ENCODE measurements at places on chromosomes 5 and 9.

- DNase-seq, result no peak
These were observed 223.7 kb upstream of the MSX2 start for GRCh38 chr5:174500636-174501035.

DNA sequence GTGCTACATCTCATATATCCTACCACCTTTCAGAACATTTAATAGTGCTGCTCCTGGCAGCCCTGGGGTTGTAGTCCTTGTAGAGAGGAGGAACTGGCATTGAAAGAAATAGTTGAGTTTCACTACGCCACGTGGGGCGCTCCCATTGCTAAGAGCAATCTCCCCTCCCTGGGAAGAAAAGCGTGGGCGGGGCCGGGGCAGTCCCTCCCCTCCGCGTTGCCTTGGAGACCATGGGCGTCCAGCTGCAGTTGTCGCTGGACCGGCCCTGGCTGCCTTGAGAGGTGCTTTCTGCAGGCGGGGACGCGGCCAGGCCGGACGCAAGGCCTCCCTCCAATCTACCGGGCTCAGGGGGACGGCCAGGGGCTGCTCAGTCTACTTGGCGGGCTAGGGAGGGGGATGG is 368 bp upstream of the CCDC180 start:
- peak; percentile 45 for DNase-seq

GRCh38 chr5:154223320-154223719 is 32.8 kb downstream of the GALNT10 start:
- DNase-seq, result no peak

DNA sequence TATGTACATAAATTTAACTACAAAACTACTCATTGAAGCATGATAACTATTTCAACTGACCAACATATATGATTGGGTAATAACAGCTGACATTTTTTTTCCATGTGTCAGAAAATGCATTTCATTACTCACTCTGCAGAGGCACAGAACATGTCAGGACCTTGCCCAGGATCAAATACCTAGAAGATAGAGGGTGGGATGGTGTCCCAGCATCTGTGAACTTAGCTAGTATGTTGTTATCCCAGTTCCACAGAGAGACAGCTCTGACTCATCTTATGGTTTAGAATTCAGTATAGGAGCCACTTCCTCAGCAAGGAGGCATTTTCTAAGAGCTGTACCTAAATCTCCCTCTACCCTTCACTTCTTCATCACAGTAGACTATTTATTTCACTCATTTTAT is 1198.6 kb upstream of the ACO1 start:
- DNase-seq, result no peak

DNA sequence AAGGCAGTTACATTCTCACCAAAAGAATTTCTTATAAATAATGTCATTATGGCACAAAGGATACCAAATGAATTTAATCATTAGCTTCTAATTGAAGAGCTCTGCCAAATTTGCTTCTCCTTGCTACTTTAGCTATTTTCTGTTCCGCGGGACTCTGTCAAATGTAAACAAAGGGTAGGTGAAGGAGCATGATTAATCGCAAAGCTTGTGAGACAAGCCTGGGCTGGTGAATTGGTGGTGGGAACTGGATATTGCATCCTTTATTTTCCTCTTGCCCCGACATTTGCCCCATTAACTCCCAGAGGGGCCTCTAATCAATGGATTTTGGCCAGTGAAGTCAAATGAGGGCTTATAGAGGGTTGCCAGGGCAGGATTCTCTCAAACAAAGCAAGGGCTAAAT is 234.2 kb upstream of the RFX3 start:
- no peak for DNase-seq

GRCh38 chr5:1745123-1745795 is 54.4 kb downstream of the MRPL36 start:
- DNase-seq, result no peak

GRCh38 chr9:98099898-98100297 is 19.1 kb downstream of the TRIM14 start:
- no peak for DNase-seq

- DNase-seq, result no peak
These were observed 90.9 kb downstream of the CFAP90 start for GRCh38 chr5:7759951-7760580.

DNA sequence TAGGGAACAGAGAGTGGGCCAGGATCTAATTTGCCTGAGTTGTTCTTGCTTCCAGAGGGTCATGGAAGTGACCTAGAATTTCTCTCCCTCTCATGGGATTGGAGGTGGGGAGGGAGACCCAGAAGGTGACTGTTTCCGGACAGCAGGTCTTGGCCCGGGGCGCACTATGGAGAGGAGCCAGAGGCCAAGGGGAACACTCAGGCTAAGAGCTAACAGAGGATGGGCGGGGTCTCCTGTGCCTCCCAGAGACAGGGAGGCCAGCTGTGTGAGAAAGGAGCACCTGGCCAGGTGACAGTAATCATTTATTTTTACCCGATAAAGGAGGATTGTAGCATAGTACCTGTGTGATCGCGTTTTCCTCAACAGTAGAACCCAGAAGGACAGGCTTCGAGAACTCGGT is 50.9 kb upstream of the ANKH start:
- DNase-seq, result no peak

DNA sequence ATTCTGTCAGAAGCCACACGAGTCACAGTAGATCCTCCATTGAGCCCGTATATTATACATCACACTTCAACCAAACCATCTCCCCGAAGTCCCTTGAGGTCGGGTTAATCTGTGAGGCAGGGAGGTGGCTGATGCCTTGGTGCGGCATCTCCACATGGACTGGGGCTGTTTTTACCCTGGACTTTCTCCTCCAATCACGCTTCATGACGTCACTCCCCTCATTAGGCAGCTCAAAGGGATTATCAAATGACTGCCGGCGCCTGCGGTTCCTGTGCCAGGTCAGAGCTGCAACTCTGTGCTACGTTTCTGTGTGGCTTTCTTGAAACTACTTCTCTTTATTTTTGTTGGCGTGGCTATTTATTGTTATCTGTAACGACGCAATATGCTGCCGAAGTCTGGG is 53.7 kb downstream of the TMOD1 start:
- no peak for DNase-seq

DNA sequence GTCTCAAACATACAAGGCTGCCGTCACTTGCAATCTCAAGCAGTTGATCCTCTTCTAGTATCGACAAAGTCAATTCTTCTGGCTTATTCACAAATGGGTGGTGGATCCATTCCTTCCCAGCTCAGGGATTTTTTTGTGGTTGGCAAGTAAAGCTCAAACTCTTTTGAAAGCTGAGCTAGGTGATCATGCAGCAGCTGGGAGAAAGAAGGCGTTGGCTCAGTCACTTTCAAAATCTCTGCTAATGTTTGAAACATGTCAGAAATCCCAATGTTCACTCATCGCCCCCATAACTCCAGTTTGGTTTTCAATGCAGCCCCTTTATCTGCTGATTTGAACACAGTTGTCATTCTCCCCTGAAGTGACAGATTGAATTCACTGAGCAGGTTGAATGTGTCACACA is 4.0 kb upstream of the HNRNPA0 start:
- no peak for DNase-seq

DNA sequence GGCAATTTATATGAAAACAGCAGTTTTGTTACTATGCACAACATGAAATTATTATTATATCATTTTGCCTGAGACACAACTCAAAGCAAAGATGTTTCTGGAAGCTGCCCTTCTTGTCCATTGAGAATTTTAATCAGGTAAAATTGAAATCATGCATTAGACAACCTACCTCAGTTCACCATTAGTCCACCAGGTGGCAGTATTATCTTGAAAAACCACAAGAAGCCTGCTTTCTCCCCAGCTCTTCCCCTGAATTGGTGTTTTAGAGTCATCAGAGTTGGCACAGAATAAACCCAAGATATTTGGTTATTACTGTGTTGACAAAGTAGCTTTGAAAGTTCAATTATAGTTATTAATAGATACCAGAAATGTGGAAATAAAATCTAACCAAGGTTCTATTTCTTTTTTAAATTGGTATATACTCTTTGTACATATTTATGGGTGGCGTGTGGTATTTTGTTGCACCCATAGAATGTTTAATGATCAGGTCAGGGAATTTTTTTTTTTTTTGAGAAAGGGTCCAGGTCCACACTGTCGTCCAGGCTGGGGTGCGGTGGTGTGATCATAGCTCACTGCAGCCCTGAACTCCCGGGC is 25.7 kb downstream of the UTP15 start:
- DNase-seq, result peak; percentile 81

DNA sequence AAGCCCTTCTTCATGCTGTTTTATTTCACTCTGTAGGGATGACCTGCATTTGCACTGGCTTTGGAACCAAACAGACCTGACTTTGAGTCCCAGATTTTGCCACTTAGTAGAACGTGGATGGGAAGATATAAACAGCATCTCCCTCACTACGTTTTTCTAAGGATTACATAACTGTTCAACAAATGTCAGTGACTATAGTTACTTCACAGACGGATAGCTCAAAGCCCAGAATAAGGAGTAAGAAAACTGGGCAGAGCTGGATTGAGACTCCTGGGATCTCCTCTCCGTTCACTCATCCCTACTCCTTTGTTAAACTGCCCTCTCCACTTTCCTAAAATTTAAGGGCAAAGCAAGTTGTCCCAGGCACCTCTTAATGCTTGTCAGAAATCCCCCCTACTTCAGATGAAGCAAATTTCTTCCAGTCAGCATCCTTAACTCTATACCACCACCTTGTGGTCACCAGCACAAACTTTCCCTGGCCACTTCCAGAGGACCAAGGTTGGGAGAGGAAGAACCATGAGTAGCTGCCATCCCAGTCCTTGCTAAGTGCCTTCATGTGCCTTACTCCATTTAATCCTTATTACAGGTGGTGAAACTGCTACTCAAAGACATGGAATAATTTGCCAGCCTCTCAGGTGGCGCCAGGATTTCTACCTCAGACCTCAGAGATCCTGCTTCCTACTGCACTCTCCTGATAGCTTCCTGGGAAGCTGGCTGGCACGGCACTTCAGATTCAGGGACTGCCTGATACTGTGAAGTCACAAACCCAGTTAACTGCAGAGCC is 38.4 kb downstream of the EGR1 start:
- peak; percentile 73 for DNase-seq

DNA sequence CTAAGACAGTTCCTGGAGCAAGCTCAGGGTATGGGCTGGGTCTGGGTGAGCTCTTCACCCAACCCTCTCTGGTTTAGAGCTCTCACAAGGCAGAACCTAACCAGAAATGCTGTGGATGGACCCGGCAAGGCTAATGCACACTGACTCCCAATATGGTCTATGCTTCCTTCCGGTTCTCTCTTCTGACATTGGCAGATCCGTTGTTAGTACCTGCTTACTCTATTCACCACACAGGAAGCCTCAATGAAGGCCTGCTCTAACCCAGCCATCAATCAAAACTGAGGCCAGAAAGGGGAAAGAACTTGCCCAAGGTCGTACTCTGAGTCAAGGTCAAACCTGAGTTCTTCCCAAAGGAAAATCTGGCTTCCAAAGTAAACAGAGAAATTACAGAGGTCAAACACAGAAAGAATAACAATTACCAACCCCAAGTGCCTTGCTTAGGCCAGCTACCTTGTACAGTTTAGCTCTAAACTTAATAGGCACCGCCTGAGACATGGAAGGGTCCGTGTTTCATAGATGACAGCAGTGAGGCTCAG is 46.0 kb upstream of the AKNA start:
- no peak for DNase-seq

GRCh38 chr5:176583076-176583475 is 26.9 kb downstream of the GPRIN1 start:
- DNase-seq, result no peak

DNA sequence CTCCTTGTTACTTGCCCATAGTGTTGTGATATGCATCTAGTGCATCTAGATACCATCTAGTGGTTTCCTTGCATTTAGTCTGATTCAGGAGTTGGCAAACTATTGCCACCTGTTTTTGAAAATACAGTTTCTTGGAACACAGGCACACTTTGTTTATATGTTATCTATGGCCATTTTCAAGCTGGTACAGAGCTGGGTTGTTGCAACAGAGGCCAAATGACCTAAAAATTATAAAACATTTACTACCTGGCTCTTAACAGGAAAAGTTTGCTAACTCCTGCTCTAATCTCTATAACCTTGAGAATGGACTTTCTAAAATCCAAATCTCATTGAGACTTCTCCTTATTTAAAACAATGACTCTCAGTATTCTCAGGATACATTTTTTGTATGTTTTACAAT is 19.4 kb upstream of the FBXO38 start:
- no peak for DNase-seq

- no peak for DNase-seq
These were observed 44.6 kb upstream of the SHOC1 start for GRCh38 chr9:111839387-111839786.

GRCh38 chr5:111901296-111901695 is 144.3 kb upstream of the NREP start:
- no peak for DNase-seq

GRCh38 chr5:150443242-150444075 is 6.1 kb downstream of the RPS14 start:
- peak; percentile 24 for DNase-seq

GRCh38 chr5:166236327-166236726 is 2055.1 kb upstream of the WWC1 start:
- no peak for DNase-seq

- DNase-seq, result no peak
These were observed 199.9 kb downstream of the AOPEP start for GRCh38 chr9:94926431-94926800.

DNA sequence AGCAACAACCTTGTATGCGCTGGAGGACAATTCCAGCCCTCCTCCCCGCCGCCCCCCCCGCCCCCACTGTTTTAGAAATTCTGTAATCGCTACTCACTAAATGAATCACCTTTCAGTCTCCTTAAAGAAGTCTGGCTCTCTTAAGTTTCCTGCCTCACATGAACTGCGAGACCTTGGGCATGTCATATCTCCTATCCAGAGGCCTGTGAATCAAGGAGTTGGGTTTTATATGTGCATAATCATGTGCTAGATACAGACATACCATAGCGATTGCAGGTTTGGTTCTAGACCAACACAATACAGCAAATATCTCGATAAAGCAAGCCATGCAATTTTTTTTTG is 337 bp upstream of the DMAC1 start:
- DNase-seq, result no peak

- DNase-seq, result no peak
These were observed 37.5 kb upstream of the CDKN2AIPNL start for GRCh38 chr5:134449167-134449566.

DNA sequence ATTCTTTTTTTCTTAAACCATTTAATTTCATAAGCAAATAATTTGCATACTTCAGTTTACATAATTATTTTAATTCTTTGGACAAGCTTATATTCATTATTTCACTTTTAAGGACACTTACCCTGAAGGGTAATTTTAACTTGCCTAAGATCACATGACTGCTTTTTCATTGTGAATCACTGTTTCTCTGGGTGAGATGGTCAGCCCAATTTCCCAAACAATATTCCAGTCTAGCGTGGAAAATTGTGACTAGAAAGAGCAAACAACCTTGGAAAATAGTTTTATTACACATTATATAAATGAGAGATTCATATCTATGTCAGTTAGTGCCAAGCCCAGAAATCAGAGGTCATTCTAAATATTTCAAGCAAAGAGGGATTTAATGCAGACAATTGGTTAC is 21.4 kb upstream of the JAKMIP2 start:
- no peak for DNase-seq
